ENCODE measurements at places on chromosomes 11 and 22.

DNA sequence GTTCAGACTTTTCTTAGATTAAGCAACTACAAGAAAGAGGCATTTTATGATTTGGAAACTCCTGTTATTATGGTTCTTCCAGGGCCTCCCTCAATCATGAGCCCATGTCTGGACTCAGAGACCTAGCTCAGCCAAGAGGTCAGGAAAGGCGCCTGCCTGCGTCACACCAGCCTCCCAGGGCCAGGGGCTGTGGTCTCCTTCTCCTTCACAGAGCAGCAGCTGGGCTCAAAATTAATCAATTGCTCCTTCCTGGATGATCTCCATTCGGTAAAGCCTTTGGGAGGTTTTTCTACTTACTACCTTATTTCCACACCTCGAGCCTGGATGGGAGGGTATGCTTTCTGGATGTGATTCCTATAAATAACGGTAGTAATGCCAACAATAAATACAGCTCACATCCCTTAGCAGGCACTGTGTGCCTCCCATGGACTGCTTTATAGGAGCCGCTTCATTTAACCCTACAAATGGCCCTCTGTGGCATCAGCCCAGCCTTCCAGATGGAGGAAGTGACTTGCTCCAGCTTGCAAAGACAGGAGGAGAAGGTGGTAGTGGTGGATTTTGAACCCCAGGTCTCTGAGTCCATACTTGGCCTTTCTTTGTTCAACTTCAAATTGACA is 1445.6 kb downstream of the TBC1D22A start:
- DNase-seq: no peak

DNA sequence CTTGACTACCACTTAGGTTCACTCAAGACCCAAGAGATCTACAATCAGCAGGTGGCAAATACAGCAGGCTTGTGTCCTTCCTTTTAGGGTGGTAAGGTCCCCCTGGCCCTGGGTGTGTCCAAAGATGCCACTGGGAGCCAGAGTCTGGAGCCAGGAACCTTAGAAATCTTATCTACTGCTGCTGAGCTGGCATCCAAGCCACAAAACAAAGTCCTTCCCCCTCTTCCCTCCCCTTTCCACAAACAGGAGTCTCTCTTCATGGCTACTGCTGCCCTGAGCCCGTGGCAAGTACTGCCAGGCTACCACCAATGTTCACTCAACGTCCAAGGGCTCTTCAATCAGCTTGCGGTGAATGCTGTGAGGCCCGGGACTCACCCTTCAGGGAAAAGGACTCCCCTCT is 21.4 kb upstream of the AQP11 start:
- no peak for DNase-seq

GRCh38 chr11:87254562-87254961 is 216.8 kb downstream of the TMEM135 start:
- no peak for DNase-seq

- DNase-seq: no peak
Measured at GRCh38 chr22:20395907-20396287, 1.9 kb downstream of the ZNF74 start.

DNA sequence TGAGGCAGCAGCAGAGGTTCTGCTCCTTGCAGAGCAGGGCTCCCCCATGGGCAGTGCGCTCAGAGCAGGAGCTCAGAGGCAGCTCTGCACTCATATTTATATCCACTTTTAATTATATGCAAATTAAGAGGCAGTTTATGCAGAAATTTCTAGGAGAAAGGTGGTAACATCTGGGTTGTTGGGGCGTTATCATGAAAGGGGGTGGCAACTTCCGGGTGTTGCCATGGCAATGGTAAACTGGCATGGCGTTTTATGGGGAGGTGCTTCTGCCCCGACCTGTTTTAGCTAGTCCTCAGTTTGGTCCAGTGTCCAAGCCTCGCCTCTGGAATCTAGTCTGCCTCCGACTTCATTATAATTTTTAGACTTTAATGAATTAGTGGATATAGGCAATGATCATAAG is 1191.7 kb downstream of the TBC1D22A start:
- DNase-seq: no peak

DNA sequence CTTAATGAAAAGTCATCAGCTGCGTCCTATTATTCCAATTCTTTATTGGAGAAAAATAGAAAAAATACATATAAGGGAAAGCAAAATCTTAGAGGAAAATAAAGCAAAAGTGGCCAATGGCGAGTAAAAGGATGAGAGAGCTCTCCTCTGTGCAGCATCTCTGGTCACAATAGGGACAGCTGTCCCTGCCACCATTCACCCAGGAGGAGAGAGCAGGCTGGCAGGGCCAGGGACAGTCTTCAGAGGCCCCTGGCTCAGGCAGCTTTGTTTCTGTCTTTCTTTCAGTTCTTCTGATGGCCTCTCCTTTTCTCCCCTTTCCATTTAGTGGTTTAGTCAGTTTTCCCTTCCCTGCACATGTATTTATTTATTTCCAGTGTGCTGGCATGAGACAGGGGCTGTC is 941.3 kb downstream of the NTM start:
- no peak for DNase-seq

DNA sequence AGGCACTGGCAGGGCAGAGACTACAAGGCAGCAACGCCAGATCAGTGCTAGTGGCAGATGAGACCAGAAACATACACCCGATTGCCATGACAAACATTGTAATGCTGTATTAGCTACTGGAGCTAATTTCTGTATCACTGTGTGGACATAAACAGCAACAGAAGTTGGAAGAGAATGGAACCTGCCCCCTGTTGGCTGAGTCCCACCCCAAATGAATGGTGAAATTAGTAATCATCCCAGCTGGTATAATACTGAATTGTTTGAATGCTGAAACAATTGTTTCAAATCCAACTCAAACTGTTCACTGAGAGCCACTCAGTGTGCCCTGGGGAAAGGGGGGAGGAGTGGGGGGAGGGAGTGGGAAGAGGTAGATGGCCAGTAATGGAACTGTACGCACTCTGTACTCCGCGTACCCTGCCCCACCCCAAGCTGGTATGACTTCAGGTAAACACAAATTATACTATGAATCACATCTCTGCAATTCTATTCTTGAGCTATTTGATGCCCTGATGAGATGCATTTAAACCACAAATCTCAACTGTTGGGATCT is 11.2 kb upstream of the BIRC3 start:
- DNase-seq: no peak

DNA sequence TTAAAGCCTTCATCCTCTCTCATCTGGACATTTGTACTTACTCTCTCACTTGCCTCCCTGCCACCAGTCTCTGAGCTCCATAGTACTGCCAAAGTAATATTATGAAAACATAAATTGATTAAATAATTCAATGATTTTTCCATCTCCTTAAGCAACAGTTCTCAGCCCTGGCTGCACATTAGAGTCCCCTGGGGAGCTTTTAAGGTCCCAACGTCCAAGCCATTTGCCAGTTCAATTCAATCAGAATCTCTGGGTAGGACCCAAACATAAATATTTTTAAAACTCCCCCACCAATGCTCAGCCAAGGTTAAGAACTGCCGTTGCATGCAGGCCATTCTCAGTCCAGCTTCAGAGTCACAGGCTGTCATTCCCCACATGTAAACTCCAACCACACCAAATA is 114.4 kb upstream of the BMAL1 start:
- no peak for DNase-seq

DNA sequence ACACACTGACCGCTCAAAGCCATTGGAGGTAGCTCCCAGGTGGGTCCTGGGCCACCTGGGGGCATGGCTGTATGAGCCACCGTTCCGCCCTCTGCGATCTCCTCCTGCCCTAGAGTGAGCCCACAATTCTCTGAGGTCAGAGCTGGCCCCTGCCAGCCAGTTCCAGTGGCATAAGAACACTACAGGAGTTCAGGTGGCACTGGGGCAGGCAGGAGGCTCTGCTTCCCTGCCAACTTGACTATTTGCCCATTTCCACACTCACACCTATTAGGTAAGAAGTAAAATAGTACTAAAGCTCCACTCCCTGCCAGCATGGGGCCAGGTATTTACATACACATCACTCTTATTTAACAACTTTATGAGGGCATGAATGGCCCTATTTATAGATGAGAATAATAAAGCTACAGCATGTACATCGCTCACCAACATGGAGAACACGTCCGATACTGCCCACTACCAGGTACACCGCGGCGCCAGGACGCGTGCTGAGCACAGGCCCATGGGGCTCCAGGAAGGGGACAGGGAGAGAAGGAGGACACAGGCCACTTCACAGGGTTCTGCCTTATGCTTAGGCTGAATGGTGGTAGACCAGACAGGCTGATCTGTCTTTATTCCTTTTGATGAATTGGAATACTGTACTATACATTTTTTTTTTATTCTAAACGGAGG is 26.2 kb downstream of the PISD start:
- DNase-seq: no peak

DNA sequence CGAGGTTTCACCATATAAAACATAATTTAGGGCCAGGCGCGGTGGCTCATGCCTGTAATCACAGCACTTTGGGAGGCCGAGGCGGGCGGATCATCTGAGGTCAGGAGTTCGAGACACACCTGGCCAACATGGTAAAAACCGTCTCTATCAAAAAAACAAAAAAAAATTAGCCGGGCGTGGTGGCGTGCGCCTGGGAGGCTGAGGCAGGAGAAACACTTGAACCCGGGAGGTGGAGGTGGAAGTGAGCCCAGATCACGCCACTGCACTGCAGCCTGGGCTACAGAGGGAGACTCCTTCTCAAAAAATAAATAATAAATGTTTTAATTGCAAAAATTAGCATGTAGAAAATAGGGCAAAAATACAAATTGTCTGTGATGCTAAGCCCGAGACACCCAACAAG is 993 bp upstream of the SFI1 start:
- DNase-seq: no peak

- no peak for DNase-seq
Measured at GRCh38 chr11:61870541-61871031, 20.8 kb downstream of the FADS3 start.

DNA sequence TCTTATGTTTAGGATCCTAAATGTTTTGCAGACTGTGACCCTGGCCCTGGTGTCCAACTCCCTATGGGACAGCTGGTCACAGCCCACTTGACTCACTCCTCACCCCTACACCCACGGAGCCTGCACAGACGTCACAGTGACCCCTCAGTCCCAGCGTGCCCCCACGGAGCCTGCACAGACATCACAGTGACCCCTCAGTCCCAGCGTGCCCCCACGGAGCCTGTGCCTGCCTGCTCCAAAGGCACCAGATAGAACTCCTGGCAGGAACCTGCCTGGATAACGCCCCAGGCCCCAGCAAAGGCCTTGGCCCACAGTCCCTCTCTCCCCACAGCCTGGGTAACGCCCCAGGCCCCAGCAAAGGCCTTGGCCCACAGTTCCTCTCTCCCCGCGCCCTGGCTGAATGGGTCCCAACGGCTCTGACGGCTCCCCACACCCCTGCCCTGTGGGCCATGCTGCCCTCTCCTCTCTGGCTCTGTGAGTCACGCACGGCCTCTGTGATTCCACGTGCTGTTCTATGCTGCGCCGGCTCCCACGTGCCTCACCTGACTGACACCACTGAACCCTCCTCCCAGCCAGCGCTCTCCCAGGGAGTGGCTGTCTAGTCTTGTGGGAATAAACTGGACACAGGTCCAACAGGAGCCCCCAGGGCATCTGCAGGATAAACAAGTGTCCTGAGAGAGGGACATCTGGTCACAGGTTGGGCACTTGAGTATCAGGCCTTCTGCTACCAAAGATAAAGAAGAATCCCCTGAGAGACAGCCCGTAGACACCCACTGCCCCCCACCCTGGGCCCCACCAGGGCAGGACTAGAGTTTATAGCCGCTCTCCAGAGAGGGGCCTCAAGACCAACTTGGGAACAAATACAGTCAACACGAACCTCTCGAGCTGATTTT is 250.3 kb downstream of the BRD1 start:
- DNase-seq: no peak

DNA sequence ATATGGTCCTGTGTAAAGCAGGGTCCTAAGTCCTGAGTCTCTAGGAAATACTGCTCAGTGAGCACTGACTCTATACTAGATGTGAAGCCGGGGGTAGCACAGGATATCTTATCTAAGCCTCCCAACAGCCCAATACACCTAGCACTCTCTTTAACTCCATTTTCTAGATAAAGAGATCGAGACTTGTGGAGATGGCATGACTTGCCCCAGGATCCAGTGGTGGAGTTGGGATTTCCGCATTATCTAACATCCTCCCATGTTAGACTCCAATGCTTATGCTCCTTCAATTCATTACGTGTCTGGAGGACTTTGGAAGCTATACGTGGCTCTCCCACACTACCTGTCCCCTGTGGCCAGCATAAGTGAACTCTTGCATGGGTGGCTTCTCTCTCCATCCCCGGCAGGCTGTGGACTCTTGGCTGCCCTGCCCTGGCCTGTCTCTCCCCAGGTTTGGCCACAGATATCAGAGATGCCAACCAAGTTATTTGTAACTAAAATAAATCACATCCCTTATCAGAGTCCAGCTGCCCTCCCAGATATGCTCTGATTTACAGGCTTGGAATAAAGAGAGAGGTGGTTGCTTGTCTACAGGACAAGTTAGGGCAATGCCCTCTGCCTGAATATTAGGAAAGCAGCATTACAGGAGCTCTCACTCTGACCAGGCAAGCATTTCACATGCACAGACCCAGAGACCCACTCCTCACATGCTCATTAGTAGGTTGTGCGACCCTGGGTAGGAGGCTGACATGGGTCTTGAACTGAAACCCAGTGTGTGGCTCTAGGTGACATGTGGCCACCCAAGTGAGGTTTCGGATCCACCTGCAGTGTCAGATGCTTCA is 4.5 kb downstream of the CD44 start:
- DNase-seq: no peak

DNA sequence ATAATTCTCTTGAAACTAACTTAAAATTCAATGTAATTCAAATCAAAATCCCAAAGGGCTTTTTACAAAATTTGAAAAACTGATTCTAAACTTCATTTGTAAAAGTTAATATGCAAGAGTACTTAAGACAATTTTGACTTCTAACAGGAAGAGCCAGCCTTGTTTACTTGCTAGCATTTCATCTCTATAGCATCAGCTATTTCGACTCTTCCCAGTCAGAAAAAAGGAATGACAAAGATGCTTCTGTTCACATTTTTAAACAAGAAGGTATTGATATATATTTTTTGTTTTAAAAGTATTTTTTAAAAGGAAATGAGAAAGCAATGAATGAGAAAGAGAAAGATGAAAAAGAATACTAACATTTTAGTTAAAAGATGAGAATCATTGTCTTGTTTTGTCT is 16.4 kb downstream of the SLN start:
- DNase-seq: no peak

GRCh38 chr11:24560324-24560723 is 63.5 kb downstream of the LUZP2 start:
- DNase-seq: no peak

GRCh38 chr22:17780116-17780740 is 6.0 kb upstream of the BID start:
- DNase-seq: no peak

DNA sequence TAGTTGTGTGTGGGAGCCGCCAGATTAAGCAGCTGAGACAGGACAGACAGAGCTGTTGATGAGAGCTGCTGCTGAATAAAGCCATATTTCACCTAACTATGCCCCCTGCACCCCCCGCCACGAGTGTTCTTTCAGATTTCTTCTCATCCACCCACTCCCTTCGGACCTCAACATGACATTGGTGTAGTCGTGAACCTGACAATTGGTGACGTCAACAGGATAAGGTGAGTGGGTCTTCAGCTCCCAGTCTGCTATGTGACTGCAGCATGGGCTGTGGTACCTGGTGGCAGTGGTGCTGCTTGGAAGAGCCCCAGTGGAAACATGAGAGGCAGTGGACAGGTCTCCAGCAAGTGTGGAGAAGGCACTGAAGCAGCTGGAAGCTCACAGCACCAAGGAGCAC is 28.3 kb upstream of the KCNA4 start:
- DNase-seq: no peak

Data from NCI-H1436 treated with DMSO at 0.1 percent for 48 hours (cell line).